ENCODE measurements at places on chromosomes 4 and X.

DNA sequence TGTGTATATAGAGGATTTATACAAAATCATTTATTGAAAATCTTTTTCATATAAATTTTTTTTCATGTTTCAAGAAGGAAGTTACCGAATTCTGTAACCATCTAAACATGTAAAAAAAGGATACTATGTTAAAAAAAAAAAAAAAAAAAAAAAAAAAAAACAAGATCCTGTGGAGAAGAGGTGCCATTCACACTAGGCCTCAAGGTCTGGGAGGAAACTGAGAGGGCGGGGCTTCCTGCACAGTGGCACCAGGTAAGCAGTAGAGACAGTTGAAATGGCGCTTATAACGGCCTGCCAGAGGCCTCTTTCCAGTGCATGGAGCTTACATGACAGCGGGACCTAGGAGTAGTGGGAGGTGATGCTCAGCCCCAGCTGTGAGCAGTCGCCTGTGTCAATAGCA lies 17.5 kb downstream of the TRAPPC2 start:
- no peak for DNase-seq

- no peak for DNase-seq
These were observed 16.2 kb downstream of the GPAT3 start for GRCh38 chr4:83552083-83552482.

GRCh38 chrX:17161991-17162390 lies 213.0 kb upstream of the NHS start:
- DNase-seq = no peak

- DNase-seq = no peak
These were observed 7.3 kb downstream of the NAP1L5 start for GRCh38 chr4:88690355-88690754.

GRCh38 chr4:55396308-55397125 lies 760 bp downstream of the TMEM165 start:
- peak; percentile 14 for DNase-seq

DNA sequence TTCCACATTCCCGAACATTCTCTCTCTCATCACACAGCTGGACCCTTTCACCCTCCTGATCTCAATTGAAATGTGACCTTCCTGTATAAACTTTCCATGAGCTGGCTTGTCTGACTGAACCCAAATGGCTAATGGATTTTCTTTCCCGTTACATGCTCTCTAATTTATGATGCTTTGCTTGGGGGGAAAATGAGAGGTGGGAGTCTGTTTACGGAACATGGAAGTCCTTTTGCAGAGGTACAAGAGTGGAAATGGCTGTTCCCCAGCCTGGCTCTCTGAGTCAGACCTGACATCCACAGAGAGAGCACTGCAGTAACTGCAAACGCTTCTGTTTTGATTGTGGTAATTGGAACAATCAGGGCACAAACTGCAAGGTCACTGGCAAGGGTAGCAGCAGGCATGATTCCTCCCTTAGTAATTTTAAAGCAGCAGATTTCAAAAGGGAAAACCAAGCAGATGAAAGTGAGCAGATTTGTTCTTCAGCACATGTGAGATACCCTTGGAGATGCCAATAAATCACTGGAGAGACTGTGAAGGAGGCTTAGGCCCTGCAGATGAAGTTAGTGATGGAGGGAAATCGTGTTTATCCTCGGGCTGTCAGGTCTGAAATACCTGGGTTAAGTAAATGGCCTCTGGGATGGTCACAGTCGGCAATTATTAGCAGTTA lies 83.9 kb downstream of the SNCA start:
- DNase-seq = no peak

- no peak for DNase-seq
These were observed 409.6 kb downstream of the IL15 start for GRCh38 chr4:142045996-142046395.

DNA sequence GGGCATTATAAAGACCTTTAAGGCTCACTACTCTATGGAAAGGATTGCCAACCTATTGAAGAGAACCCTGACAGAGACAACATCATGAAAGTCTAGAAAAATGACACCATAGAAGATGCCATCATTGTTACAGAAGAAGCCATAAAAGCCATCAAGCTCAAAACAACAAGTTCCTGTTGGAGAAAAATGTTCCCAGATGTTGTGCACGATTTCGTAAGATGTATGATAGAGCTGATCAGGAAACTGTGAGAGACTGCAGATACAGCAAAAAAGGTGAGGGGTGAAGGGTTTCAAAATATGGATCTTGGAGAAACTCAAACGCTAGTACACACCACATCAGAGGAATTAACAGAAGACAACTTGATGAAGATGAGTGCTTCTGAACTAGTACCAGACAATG lies 53.3 kb downstream of the WDFY3 start:
- no peak for DNase-seq

DNA sequence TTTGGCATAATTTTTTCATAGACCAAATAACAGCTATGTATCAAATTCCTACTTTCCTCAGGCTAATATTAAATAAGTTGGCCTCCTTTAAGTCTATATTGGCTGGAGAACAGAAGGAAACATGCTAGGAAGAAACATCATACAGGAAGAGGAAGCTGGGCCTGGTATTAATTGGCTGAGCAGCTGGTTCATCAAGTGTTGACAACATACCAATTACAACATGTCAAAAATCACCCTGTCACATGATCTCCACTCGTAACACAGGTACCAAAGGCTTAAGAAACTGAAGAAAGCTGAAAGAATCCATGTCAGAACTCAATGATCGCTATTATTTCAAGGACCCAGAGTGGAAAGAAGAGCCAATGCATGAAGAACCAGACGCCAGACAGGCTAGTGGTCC lies 10.5 kb downstream of the WDFY3 start:
- no peak for DNase-seq

DNA sequence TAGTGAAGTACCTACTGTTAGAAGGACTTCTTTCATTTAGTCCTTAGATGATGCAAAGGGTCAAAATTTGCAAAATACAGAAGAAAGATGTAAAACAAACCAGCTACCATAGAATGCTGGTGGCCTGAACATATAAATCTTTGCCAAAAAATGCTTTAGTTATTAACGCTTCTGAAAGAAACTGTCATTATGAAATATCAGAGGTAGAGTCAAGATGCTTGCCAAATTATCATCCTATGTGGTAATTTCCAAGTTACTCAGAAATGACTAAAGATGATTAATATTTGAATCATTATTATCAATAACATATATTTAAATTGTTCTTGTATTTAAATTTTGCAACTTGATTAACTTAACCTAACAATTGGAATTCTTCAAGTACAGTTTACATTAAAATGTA lies 588.4 kb upstream of the FAM241A start:
- no peak for DNase-seq

GRCh38 chr4:87531621-87532020 lies 2.4 kb upstream of the SPARCL1 start:
- DNase-seq = no peak

DNA sequence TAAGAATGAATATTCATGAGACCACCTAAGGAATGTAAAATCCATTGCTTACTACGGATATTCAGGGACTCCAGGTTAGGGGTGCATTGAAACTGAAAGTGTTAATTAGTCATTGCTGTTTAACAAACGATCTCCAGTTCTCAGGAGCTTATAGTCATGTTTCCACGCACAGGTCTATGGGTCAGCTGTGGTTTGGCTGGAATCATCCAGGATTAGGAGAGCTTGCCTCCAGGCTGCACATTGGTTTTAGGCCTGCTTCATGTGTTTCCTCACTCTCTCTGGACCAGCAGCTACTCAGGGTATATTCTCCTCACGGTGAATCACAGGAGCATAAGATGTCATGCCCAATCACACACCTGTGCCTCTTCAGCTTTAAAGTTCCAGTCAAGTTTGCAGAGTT lies 98.9 kb downstream of the ATXN3L start:
- DNase-seq = no peak

GRCh38 chr4:183250831-183251230 lies 69.2 kb downstream of the CLDN22 start:
- DNase-seq = no peak

- DNase-seq = no peak
These were observed 2.9 kb downstream of the RPL36A start for GRCh38 chrX:101393530-101394305.

DNA sequence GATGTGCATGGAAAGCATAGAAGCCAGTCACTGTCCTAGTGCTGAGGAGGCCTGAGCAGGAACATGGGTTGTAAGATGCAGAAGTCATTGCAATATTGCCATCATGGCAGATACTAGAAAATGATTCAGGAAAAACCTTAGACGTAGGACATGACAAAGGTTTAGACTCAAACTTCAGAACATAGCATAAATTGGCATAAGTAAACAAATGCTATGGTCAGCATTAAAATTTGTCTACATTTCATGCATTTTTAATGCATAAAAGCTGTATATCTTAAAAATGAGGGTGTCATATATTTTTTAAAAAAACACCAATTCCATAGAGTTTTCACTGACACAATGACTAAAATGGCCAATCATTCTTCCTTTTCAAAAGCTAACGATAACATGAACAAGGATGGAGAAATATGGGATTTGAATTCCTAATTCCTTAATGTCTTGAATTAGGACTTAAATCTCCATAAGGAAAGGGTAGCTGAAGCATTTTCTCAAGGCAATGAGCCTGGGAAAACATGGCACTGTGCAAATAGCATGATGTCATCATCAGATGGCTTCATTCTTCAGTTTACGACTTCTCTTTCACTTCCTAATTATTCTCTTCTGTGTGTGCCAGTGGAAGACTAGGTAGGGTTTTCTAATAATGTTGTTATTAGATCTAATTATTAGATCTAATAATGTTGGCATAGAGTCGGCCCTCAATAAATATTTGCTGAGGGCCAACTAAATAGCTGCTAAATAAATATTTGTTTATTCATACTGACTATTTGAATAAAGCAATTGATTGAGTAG lies 125.1 kb upstream of the FRG1 start:
- no peak for DNase-seq

GRCh38 chr4:168817370-168817769 lies 192.7 kb downstream of the CBR4 start:
- DNase-seq = no peak

DNA sequence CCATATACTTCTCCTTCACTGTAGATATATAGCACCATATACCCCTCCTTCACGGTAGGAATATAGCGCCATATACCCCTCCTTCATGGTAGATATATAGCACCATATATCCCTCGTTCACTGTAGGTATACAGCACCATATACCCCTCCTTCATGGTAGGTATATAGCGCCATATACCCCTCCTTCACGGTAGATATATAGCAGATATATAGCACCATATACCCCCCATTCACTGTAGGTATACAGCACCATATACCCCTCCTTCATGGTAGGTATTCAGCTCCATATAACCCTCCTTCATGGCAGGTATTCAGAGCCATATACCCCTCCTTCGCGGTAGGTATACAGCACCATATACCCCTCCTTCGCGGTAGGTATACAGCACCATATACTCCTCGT lies 12.5 kb downstream of the SNX25 start:
- DNase-seq = no peak

GRCh38 chr4:113433116-113433515 lies 328.4 kb downstream of the CAMK2D start:
- no peak for DNase-seq

DNA sequence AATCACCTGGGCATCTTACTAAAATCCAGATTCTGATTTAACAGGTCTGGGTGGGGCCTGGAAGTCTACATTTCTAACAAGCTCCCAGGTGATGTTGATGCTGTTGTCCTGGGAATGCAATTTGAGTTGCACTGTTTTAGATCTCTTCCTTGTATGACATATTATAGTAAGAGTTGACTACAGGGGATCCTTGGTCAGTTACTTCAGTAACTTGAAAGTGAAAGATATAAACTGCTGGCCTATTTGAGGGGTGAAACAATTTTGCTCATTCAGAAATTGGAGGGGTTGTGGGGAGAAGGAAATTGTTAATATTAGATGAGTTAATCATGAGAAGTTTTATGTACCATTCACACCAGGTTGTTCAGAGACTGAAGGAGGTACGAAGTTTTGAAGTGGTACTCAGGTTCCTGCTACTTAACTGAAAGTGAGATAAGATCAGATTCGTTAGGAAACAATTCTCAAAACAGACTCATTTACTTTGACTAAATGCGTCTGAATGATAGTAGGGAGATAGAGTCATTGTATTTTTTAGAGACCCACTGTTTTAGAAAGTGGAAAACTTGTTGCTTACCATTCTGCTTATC lies 12.5 kb downstream of the SH2D1A start:
- no peak for DNase-seq

DNA sequence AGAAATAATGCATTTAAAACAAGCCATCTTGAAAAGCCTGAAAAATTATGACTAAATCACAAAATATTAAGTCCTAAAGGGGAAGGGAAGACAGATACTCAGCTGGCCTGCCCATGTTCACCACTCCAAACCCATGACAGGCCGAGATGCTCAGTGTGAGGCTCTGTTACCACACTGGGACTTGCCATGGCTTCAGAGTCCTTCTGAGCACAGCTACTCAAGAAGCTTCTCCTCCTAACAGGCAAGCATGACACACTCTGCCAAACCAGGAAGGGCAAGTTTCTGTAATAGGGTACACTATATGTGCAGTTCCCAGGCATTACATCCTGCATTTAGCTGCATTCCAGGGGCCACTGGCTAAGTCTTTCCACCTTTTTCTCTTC lies 34.0 kb upstream of the CYBB start:
- DNase-seq = no peak

DNA sequence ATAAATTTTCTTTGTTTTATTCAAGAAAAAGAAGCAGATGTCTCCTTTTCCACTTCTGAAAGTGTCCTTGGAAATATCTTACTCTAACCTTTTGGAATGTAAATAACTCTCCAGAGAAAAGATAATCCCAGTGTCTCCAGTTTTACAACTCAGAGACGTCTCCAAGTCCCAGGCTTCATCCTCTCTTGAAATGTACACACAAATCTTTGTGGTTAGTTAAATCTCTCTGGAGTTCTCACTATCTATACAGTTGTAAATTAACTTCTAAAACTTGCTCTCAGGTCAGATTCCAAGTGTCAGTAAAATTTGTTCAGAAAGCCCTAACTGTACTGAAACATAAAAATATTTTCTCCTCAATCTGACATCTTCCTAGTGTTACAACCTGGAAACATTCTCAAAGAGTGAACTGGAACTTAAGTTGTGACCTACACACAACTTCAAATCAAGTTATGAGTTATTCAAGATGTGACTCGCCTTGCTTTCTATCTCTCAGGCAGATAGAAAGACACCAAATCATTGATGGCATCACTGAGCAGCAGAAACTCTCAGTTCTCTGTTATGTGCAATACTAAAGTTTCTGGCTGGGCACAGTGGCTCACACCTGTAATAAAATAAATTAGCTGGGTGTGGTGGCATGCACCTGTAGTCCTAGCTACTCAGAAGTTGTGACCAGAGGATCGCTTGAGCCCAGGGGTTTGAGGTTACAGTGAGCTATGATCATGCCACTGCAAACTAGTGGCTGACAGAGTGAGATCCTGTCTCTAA lies 284.2 kb downstream of the RCHY1 start:
- DNase-seq = no peak

- DNase-seq = no peak
These were observed 90.8 kb downstream of the AFF1 start for GRCh38 chr4:87025614-87026041.

DNA sequence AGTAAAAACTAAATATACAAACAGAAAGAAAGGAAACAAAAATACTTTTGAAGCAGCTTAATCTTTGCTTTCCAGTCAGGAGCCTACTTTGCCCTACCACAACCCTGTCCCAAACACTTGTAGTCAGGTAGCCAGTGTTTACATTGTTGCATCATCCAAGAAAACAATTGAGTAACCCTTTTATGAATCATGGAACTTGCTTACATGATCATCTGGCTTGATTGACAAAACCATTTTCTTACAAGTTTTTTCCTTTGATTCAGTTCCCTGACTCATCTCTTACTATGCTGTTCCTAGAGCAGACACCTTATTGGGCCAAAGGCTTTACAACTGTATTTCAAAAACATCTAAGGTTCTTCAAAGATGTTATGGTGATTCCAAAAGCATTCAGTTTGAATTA lies 740.1 kb downstream of the KLHL13 start:
- DNase-seq = no peak

All from NCI-H1092 (cell line).